ENCODE measurements at places on chromosomes 2 and 18.

DNA sequence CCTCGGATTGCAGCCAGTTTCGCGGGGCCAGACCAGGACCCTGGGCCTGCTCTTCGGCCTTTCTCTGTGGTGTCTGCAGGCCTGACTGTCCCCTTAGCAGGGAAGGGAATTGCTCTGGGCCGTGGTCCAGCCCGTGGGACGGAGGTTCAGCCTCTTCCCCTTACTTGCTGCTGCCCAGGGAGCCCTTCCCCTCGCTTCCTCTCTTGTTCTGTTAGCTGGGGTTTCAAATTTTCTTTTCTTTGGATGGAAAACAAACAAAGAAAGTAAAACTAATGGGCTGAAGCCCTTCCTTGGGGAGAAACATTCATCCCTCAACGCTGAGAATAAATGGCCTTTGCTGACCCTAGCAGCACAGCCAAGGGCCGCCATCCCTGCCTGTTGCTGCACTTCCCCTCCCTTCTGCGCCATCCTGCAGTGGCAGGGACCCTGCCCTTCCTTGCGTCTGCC, 52.4 kb downstream of the ASAP2 start:
- DNase-seq, result no peak

DNA sequence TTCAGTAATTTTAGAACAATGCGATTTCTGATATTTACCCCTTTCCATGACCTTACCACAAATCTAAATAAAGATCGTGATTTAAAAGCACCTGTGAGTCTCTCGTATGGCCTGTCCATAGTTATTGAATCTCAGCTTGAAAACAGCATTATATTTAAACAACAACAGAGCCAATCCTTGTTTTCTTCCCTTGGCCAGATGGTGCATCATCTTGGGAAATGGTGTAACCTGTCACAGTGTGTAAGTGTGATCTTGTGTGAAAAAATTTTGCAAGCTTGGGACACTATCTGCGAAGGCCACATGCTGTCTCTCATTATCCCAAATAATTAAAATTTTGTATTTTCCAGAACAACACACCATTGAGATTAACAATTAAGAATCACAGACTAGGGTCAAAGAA, 262.7 kb upstream of the SPHKAP start:
- DNase-seq, result no peak

DNA sequence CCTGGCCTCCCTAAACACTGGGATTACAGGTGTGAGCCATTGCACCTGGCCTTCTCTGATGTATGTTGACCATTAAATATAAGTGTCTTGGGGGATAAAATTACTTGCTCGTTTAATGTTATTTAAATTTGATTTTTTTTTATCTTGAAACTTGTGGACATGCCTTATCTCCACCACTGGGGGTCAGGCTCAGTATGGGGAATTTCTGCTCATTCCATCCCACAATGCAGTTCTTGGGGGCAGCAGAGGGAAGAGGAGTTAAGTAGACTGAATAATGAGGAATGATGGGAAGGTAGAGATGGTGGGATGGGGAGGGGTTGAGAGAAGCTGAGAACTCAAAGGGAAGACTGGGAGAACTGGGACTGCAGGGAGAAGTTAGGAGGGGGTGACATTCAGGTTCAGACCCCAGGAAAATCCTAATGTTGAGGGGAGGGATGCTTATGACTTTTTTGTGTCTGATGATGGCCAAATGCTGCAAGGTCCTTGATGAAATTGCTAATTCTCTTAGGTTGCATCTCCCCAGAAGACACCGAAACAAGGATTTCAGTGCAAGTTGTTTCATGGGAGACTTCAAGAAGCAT, 174.2 kb downstream of the MIB1 start:
- DNase-seq, result no peak

DNA sequence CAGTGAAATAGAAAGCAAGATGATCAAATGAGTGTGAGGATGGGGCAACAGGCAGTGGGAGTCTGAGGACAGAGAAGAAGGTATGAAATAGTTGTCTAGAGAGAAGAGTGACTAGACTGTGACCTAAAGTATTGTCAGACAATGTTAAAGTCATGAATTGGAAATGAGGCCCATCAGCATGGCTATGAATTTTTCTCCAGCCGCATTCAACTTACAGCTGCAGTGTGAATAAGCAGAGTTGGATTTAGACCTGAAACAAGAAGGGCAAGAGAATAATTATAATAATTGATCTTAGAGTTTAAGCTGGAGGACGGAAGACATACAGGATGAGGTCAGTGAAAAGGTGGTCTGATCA, 4.2 kb upstream of the TSPYL6 start:
- no peak for DNase-seq

- DNase-seq, result no peak
Observed at GRCh38 chr2:43391201-43391877, 164.9 kb upstream of the ZFP36L2 start.

GRCh38 chr2:71999580-71999979, 148.1 kb downstream of the CYP26B1 start:
- no peak for DNase-seq

GRCh38 chr2:50752237-50752636, 279.7 kb downstream of the NRXN1 start:
- no peak for DNase-seq

GRCh38 chr2:170409164-170409535, 231.2 kb downstream of the MYO3B start:
- DNase-seq, result peak; percentile 2

GRCh38 chr2:134782792-134783191, 55.6 kb upstream of the ACMSD start:
- no peak for DNase-seq

GRCh38 chr2:16774980-16775898, 109.6 kb upstream of the CYRIA start:
- DNase-seq, result no peak

DNA sequence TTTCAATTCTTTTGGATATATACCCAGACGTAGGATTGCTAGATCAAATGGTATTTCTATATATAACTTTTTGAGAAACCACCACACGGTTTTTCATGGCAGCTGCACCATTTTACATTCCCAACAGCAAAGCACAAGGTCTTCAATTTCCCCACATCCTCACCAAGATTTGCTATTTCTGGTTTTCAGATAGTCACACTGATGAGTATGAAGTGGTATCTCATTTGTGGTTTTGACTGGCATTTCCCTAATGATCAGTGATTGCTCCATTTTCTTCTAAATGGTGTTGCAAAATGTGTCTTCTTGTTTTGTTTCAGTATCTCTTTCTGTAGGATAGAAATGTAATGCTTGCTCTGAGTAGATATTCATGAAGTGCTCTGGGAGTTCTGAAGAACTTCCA, 52.0 kb downstream of the ANKRD44 start:
- no peak for DNase-seq

- DNase-seq, result no peak
Observed at GRCh38 chr2:3107567-3107966, 270.1 kb downstream of the EIPR1 start.

GRCh38 chr2:67719351-67719750, 322.2 kb downstream of the ETAA1 start:
- no peak for DNase-seq

Measured in hypothalamus (tissue), 51 donors.